ENCODE measurements at places on chromosomes 13 and 19.

GRCh38 chr19:45016388-45017314, 15.4 kb downstream of the RELB start:
- DNase-seq, result peak; percentile 19

- no peak for DNase-seq
Measured at GRCh38 chr13:43797869-43798268, 11.1 kb upstream of the ENOX1 start.

GRCh38 chr19:5674714-5675113, 5.6 kb downstream of the MICOS13 start:
- DNase-seq, result no peak

DNA sequence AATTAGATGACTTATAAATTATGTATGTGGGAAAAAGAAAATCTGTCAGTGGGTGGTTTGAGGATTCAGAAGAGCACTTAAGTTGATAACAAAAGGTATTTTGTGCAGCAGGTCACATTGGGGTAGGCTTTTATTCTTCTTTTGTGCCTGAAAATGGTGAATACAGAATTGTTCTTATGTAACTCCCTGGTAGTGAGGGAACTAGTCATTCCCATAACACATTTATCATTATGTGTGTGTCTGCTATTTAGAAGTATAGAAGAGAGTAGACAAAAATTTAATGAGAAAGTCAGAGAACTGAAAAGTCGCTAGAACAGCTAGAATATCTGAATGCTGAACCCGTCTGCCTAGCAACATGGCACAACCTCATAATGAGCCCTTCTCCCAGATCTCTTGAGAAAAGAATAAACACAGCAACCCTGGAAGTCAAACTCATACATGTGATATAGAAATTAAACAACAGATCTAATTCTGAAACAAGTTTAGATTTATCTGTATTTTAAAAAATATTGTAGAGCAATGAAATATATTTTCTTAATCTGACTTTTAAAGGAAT, 111.8 kb upstream of the EDNRB start:
- no peak for DNase-seq

- no peak for DNase-seq
Measured at GRCh38 chr19:14516048-14516534, 2.1 kb downstream of the DNAJB1 start.

GRCh38 chr13:113975416-113975815, 1.5 kb upstream of the C13orf46 start:
- no peak for DNase-seq

- no peak for DNase-seq
Measured at GRCh38 chr13:100537486-100537885, 51.1 kb downstream of the GGACT start.

DNA sequence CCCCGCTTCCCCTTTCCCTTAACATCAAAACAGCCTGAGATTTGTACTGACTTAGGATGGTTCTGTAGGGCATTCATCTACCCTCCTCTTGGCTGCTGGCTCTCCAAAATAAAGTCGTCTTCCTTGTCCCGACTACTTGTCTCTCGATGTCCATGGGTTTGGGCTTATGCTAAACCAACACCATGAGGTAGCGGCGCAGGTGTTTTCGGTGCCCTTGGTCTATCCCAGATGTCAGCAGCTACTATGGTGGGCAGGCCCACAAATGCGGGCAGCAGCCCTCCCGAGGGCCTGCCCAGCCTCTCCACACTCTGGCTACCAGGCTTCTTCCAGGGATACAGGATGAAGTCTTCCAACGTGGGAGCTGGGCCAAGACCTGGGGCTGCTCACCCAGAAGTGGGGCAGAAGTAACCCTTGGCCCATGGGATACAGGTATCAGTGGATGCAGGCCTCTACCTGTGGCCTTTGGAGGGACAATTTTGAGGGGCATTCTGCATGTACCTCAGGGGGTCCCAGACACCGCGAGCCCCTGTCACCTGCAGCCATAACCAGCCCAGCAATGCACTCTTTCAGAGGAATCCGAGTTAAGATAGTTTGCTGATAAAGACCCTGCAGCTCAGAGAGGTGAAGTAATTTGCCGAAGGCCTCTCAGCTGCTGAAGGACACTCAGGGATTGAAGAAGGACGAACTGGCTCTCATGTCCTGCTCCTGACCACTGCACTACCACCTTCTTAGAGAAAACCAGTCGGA, 47.8 kb upstream of the VSTM2B start:
- no peak for DNase-seq

DNA sequence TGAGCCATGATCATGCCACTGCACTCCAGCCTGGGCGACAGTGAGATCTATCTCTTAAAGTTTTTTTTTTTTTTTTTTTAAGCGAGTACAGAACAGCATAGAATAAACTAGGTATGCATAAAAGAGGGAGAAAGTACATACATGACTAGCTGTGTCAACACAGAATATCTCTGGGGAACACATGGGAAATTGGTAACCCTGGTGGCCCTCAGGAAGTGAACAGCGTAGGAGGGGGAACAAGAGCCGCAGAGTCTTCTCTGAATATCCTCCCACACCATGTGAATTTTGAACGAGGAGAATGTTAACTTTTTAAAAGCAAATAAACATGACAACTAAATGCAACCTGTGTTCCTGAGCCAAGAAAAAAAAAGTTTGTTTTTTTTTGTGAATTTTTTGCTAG, 15.2 kb downstream of the PHLDB3 start:
- peak; percentile 48 for DNase-seq

- no peak for DNase-seq
Measured at GRCh38 chr19:30857388-30857787, 485.2 kb downstream of the ZNF536 start.

DNA sequence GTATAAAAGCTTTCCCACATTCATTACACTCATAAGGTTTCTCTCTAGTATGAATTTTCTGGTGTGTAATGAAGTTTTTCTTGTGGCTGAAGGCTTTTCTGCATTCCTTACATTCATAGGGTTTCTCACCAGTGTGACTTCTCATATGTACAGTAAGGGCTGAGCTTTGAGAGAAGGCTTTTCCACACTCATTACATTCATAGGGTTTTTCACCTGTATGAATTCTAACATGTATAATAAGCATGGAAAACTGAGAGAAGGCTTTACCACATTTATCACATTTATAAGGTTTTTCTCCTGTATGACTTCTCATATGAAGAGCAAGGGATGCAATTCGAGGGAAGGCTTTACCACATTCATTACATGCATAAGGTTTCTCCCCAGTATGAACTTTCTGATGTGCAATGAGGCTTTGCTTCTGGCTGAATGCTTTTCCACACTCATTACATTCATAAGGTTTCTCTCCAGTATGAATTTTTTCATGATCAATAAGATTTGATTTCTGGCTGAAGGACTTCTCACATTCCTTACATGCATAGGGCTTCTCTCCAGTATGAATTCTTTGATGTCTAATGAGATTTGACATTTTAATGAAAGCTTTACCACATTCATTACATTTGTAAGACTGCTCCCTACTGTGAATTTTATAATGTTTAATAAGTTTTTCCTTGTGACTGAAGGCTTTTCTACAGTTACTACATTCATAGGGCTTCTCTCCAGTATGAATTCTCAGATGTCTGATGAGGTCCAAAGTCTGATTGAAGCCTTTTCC, 42.6 kb downstream of the ZNF527 start:
- DNase-seq, result no peak

DNA sequence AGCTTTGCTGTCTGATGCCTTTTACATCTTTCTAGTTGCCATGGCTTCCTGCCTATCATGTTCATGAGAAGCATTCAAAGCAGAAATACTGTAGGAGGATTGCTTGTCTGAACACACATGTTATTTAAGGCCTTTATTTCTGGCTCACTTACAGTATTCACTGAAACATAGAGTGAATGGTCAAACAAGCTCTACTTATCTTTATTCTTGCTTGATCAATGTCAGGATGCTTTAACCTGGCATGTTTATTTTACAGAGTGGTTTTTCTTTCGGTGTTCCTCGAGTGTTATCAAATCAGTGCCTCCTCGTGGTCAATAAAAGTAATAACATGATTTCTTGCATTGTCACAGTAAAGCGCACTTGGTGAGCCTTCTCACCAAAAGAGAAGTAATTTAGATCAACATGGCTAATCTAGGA, 73.5 kb upstream of the PCDH17 start:
- DNase-seq, result no peak

- no peak for DNase-seq
Measured at GRCh38 chr13:114045113-114045735, 71.3 kb upstream of the C13orf46 start.

DNA sequence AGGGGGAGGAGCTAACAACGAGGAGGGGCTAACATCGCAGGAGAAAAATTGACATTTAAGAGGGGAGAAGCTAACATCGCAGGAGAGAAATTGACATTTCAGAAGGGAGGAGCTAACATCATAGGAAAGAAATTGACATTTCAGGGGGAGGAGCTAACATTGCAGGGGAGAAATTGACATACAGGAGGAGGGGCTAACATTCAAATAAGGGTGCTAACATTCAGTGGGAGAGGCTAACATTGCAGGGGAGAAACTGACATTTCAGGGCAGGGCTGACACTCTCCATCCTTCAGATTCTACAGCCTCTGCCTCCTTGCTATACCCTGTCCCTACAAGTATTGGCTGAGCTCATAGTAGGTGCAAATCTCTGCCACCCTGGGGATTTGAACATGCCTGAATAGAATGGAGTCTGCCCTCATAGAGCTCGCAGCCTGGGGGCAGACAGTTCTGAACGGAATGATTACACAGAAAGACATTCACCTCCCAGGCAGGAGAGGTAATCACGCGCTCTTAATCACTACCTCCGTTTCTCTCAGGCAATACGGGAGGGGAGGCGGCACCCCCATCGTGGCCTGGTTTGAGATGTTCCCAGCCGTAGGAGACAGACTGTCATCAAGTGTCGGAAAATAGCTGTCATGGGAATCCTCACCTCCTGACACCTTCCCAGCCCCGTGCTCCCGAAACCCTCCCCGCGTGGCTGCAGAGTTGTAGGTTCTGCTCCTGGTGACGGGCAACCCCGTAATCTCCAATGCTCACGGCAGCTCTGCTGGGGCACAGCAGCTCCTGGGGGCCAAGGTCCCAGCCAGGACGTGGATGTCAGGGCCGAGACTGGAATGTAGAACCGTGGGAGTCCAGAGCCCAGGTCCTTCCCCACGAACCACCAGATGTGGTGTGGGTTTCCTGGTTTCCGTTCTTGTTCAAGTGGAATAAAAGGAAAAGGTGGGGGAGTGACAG, 9.5 kb downstream of the GPR32 start:
- no peak for DNase-seq

- DNase-seq, result no peak
Measured at GRCh38 chr19:10068205-10068604, 17.9 kb upstream of the SHFL start.

GRCh38 chr19:55460670-55461258, 678 bp downstream of the ISOC2 start:
- DNase-seq, result peak; percentile 22

- DNase-seq, result no peak
Measured at GRCh38 chr19:8680676-8681344, 17.8 kb downstream of the ACTL9 start.

DNA sequence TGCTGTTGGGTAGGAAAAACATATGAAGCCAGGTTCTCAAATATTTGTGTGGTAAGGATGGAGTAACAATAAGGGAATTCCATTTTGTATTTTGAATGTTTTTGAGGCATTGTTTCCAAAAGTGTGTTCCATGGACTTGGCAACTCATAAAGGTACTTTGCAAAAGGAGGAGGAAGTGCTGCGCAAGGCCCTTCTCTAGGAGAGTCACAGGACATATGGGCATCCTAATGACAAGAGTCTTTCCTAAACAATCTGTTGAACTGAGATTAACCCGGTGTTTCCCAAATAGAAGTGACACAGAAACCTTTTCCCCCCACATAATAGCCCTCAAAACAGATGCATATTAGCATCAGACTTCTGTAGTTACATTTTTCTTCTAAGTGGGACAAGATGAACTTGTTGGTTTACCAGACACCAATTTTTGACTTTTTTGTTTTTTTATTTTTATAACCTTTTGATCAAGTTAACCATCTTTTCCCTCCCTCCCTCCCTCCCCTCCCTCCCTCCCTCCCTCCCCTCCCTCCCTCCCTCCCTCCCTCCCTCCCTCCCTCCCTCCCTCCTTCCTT, 209.3 kb downstream of the PCCA start:
- no peak for DNase-seq

- DNase-seq, result no peak
Measured at GRCh38 chr19:38285567-38285966, 18.5 kb upstream of the C19orf33 start.

DNA sequence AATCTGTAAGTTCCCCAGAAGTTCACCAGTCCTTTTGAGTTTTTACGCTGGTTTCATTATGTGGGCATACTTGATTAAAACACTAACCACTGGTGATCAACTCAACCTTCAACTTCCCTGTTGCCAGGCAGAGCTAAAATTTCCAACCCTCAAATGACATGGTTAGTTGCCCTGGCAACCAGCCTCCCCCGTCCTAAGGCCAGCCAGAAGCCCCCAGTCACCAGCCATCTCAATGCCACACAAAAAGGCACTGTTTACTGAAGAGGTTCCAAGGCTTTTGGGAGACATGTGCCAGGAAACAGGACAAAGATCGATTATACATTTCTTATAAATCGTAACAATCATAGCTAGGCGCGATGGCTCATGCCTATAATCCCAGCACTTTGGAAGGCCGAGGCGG, 1.6 kb downstream of the ZNF649 start:
- no peak for DNase-seq

GRCh38 chr19:10195199-10195519, 406 bp upstream of the DNMT1 start:
- DNase-seq, result no peak

- DNase-seq, result no peak
Measured at GRCh38 chr13:39210961-39211534, 172.8 kb downstream of the NHLRC3 start.

GRCh38 chr13:43200736-43201135, 177.3 kb downstream of the DNAJC15 start:
- no peak for DNase-seq

DNA sequence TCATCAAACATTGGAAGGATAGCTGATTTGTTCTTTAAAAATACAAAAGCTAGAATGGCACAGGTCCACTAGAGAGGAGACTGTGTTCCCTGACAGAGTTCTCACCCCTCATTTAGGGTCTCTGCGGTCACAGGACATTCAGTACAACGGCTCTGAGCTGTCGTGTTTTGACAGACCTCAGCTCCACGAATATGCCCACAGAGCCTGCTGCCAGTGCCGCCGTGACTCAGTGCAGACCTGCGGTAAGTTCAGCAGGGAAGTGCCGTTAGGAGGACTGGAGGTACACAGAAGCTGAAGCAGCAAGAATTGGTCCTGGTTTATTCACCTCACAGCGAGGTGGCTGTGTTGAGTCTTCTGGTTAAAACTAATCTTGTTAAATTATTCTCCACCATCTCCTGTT, 90.0 kb downstream of the TNFRSF19 start:
- no peak for DNase-seq

GRCh38 chr13:111272117-111272516, 48.3 kb upstream of the TEX29 start:
- DNase-seq, result no peak

- no peak for DNase-seq
Measured at GRCh38 chr19:27805848-27806247, 1407.1 kb downstream of the UQCRFS1 start.

GRCh38 chr19:11234486-11235075, 4.8 kb upstream of the ANGPTL8 start:
- DNase-seq, result no peak

- DNase-seq, result peak; percentile 53
Measured at GRCh38 chr19:1942078-1942933, 1.3 kb downstream of the CSNK1G2 start.

- no peak for DNase-seq
Measured at GRCh38 chr13:23941211-23941610, 43.9 kb upstream of the C1QTNF9B start.

- DNase-seq, result no peak
Measured at GRCh38 chr13:28540612-28541011, 45.7 kb upstream of the FLT1 start.
